ENCODE measurements at places on chromosomes 5 and 9. TPM values are rescaled to one million over a fixed set of nuclear protein-coding genes. Genes with fewer than 3 reads are reported as not detected.

DNA sequence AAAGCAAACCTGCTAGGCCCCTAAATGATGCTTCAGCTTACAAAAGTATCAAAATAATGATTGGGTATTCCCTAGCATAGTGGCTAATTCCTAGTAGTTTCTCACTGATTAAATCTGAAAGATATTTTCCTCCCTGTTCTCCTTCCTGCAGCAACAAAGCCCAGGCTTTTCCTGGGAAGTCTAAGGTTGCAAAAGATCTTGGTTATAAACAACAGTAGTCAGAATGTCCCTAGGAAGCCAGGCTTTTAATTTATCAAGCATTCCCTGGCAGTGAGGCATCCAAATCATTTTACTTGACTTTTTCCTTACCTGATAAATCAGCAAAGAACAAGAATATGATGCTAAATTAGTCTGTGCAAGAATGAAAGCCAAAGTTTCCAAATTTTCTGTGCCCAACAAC is 272.0 kb downstream of the PDE4D start:
- no peak overlapping the region for H3K4me3 ChIP-seq
- no peaks in the 10 kb centered on the region for H3K4me1 ChIP-seq
- H3K27ac ChIP-seq: no peak overlapping the region
- H3K27me3 ChIP-seq: no peaks in the 10 kb centered on the region

- H3K27ac ChIP-seq: no peak overlapping the region
- H3K36me3 ChIP-seq: no peaks in the 10 kb centered on the region
- no peaks in the 10 kb centered on the region for H3K27me3 ChIP-seq
- no peak for DNase-seq
- H3K4me1 ChIP-seq: no peaks in the 10 kb centered on the region
Measured at GRCh38 chr9:92650296-92650695, 19.6 kb downstream of the IPPK start.

- no peaks in the 10 kb centered on the region for H3K36me3 ChIP-seq
- no peak overlapping the region for H3K27ac ChIP-seq
- no peaks in the 10 kb centered on the region for H3K4me1 ChIP-seq
- DNase-seq: no peak
Measured at GRCh38 chr5:154565123-154565522, 87.1 kb upstream of the HAND1 start.

DNA sequence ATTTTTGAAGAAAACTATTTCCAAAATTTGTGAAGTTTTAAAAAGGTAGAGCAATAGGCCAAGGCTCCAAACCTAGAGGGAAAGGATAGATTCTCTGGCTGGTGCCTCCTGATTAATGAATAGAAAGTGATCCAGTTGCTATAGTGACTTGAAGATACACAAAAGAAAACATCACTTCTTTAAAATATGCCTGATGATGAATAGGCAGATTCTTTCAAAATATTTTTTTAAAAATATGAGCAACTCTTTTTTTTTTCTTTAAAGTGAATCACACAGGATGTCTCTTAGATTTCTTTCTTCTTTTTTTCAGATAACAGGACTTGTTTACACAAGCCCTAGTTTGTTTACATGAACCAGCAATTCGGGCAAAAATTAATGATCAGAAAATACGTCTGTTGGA is 124.4 kb downstream of the RFK start:
- H3K36me3 ChIP-seq: no peaks in the 10 kb centered on the region
- no peak for DNase-seq
- no peak overlapping the region for H3K27ac ChIP-seq
- H3K27me3 ChIP-seq: no peaks in the 10 kb centered on the region

CAMK4 gene
- 0.57 TPM for total RNA-seq

All from pancreas (tissue), 10 donors.